Stimulated activated CD8-positive, alpha-beta memory T cell treated with anti-CD3 and anti-CD28 coated beads, Interleukin-7, amount 100 ng/mL, for 24 hours (primary cell): ENCODE measurements at places on chromosomes 1 and 21.

GRCh38 chr1:5481889-5482288 is 510.3 kb downstream of the NPHP4 start:
- peak; percentile 4 for DNase-seq

DNA sequence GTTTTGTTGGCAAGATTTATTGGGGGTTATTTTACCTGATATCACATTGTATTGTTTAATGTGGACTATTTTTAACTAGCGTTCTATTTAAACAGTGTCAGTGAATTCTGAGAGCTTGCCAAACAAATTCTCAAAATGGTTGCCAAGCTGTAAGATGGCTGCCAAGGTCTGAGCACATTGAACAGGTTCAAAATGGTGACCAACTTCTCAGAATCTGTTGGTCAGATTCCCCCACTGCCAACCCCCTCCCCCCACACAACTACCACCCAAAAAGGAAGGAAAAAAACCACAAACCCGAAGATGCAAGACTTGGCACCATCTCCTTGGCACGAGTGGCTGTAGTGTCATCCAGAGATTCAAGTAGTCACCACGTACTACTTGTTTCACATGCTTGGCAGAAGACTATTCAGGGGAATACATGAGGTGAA is 159.1 kb downstream of the NFIA start:
- DNase-seq = no peak

DNA sequence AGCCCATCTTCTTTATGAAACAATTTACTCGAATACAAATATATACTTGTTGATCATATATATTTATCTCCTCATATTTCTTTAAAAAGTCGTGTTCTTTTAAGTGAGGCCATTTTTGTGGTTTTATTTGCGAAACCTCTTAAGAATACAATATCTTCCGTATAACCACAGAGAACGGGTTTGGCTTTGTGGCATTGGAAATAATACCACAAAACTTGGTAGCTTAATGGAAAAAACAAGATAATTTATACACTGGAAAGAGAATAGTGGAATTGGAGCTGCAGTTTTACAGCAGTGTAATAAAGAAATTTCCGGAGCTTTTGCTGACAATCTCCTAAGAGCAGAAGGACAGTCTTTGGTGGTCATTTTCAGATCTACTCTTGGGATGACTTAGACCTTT is 29.4 kb downstream of the PTGFR start:
- no peak for DNase-seq

DNA sequence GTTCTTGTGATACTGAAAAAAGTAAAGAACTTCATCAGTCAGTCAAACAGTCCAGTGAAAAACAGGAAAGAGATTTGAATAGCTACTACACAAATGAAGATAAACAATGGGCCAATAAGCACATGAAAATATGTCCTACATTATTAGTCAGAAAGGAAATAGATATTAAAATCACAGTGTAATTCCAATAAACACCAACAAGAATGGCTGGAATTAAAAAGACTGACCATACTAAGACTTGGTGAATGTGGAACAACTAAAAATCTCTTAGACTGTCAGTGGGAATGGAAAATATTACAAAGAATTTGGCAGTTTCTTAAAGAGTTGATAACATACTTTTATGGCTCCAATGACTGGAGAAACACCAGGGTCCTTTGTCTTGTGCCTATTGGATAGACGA is 241.8 kb upstream of the USP24 start:
- DNase-seq = no peak

DNA sequence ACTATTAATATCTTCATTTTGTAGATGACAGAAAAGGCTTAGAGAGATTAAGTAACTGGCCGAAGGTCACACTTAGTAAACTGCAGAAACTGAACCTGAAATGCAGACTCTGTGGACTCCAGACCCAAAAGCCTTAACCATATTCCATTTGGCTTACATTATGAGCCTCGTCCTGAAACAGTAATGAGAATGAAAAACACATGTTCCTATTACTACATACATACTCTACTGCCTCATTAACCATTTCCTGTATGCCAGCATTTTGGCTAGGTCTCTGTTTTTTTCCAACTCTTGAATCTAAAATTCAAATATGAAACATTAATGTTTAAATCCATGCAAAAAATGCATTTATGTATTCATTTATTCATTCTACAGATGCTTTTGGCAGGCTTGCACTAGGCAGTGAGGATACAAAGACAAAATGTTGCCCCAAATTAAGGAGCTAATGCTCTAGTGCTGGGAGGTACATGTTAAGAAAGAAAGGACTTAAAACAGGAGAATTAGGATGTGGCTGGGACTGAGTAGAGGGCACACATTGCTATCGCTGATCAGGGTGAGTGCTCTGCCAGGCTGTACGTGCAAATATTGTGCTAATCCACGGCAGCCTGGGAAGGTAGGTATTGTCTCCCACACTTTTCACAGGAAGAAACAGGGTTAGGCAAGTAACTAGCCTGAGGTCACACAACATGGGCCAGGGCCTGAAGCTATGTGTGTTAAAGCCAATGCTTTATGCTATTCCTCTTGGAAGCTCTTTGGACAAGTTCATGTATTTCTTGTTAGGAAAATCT is 14.0 kb downstream of the DEGS1 start:
- no peak for DNase-seq

- DNase-seq = no peak
Measured at GRCh38 chr1:52926864-52927211, 238 bp upstream of the SCP2 start.

DNA sequence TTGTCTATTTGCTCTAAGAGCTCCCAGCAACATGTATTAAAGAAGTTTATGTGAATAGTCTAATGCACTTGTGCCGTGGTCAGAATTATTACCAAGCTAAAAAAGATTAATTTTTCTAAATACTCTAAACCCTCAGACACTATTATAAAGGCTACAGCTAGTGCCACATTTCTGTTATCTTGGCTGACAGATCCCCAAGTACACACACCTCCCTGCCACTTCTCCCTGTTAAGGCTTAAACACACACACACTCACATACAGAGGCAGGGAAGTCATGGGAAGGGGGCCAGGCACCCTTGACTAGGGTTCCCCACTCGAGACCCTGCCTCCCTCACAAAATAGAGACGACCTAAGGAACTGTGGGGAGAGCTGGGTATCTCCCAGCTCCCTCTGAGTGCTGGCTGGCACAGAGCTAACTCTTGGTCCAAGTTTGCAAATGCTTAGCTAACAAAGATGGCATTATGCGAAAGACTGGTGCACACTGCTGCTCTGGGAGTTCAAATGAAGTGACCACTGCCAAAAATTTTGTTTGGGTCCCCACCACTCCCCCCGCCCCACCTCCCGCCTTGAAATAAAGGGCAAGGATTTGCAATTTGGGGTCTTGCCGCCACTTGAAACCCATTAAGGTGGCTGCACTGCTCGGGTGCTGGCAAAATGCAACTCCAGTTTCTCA is 9.8 kb downstream of the SSBP3 start:
- no peak for DNase-seq

- DNase-seq = no peak
Measured at GRCh38 chr1:193060938-193061337, 1.5 kb downstream of the RO60 start.

GRCh38 chr1:17397910-17398695 is 26.1 kb downstream of the PADI6 start:
- DNase-seq = no peak
